Cardiac fibroblast (primary cell): ENCODE measurements at places on chromosomes 2 and 18.

GRCh38 chr2:226256237-226256636 lies 543.4 kb downstream of the IRS1 start:
- peak; percentile 12 for DNase-seq

DNA sequence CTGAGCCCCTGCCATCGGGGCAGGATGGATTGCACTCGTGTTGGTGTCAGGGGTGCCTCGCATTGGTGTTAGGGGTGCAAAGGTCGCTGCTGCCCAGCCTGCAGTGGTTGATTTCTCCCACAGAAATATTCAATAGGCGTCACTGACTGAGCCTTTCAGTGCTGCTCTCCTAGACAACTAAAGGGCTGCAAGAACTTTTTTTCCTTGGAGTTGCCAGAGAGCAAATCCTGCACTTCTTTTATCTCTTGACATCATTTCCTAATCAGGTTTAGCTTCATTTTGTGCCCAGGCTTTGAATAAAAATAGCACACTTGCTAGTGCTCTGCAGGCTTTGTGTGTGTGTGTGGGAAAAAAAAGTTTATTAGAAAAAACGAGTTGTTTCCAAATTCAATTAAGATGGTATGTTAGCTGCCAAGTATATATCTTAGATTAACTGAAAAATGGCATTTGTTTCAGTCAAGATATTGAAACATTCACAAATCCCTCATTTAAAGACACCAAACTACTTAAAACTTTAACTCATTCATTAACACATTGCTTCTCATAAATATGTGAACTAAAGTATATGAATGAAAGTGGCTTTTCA lies 125.6 kb downstream of the SOCS6 start:
- DNase-seq, result peak; percentile 49

DNA sequence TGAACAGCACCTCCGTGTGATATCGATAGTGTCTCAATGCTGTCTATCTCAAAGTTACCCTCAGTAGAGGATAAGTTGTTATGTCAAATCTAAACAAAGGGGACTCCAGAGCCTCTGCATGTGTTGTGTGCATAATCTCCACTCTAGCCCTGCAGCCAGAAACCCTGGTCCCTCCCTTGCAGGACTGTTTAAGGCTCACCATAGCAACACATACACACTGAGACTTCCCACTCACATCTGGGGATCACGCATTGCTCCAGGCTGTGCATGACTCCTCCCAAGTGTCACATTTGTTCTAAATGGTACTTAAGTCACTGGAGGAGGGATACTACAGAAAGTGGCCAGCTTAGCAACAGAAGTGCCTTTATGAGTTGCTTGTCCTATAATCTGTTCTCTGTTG lies 258.6 kb upstream of the CRIM1 start:
- DNase-seq, result no peak

DNA sequence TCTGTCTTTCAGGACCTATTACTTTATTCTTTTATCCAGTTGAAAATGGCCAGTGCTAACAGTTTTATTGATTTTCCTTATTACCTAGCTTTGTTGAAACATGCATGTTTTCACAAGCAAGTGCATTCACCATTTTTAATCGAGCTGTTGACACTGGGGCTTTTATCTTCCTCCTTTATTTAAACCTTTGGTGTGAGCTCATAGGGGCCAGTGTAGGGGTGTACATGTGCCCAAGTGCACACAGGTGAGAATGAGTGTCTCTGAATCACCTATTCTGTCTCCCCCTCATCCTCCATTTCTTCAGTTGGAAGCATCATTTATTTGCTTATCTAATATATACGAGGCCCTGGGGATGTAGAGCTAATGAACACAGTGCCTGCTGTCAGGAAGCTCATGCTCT lies 199.1 kb downstream of the PRKCE start:
- no peak for DNase-seq

DNA sequence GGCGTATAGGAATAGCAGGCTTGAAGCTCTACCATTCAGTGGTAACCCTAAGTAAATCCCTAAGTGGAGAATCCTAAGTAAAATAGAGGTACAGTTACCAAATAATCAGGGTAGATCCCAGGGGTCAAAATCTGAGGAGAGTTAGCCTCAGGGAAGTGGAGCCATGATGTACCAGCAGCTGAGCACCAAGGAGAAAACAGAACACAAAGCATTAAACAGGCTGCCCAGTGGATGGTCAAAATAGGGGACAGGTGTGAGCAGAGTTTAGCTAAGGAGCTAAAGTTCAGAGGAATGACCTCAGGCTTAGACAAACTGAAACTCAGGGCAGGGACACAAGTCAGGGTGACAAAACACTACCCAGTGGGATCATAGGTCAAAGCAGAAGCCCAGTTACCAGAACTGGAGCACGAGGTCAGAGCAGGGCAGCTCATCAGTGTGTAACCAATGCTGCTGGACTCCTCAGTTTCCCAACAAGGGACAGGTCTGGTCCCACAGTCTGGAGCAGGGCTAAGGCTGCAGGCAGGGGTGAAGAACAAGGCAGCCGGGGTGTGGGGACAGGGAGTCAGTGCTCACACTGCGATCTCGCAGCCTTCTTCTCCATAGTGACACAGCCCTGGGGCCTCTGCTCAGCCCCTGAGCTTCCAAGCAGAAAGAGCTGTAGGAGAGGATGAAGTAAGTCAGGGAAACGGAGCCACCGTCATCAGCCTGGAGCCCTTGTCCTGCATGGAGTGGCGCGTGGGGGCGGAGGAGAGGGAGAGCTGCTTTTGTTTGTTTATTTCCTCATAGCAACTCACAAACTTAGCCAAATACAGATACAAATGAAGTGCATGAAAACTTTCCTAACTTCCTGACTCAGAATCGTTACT lies 264.0 kb downstream of the MREG start:
- DNase-seq, result peak; percentile 90

GRCh38 chr2:98552499-98553179 lies 55.7 kb downstream of the COA5 start:
- DNase-seq, result peak; percentile 53

GRCh38 chr18:2302628-2303516 lies 268.4 kb downstream of the METTL4 start:
- peak; percentile 34 for DNase-seq

GRCh38 chr2:184154438-184154837 lies 443.9 kb upstream of the ZNF804A start:
- no peak for DNase-seq

DNA sequence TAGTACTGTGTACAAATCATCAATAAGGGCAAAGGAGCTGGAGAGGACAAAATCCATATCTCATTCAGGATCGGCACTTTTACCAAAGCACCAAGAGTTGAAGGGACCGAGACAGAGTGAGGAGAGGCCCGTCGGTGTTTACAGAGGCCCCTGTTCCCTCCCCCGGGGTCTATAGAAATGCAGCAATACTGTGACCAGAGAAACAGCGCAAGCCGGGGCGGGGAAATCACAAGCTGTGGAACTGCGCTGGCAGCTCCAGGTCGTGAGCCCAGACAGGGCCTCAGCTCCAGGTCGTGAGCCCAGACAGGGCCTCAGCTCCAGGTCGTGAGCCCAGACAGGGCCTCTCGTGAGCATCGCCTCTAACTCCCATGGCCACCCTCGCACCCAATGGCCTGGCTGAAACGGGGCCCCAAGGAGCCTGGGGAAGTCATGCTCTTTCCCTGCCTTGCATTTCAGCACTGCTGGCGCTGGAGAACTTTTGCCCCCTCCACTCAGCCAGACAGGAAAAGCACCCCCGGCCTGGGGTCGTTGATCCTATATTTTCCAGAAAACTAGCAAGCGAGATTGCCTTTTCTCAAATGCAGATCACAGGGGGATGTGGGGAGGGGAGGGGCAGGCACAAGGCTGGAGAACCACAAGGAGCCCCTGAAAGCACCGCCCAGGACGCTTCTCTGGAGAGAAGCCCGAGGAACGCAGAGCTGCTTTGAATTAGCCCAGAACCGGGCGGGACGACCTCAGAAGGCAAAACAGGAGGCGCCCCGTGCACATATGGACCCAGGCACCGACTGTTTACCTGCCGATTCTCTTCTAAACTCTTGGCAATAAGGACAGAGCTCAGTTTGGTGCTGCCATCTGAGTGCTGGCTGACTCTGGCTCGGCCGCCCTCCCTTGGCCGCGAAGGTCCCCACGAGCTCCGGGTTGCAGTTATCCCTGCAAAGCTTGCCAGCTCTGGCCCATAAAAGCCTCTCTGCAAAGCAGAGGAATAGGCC lies 223.7 kb downstream of the ACKR3 start:
- DNase-seq, result no peak

- DNase-seq, result no peak
Measured at GRCh38 chr2:10382354-10383061, 65.6 kb downstream of the ODC1 start.

DNA sequence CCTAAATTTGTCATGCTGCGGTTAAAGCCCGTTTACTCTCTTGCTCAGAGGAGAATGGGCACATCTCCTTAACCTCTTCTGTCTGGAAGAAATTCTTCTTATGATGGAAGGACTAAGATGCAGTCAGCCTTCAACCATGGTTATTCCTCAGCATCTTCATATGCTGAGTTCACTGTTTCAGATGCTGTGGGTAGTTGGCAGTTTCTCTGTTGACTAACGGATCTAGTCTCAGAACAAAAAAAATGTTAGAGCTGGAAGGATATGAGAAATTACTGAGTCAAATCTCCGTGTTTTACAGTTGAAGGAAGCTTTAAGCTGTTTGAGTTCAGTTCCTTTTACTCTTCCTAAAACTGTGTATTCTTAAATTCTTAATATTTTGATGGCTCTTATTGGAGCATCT lies 43.6 kb upstream of the PGAP1 start:
- no peak for DNase-seq

GRCh38 chr2:70723286-70723885 lies 44.6 kb downstream of the ADD2 start:
- no peak for DNase-seq

GRCh38 chr18:63705401-63705800 lies 2.6 kb downstream of the SERPINB11 start:
- DNase-seq, result no peak

- DNase-seq, result no peak
Measured at GRCh38 chr2:44314362-44314761, 39.1 kb downstream of the SLC3A1 start.

DNA sequence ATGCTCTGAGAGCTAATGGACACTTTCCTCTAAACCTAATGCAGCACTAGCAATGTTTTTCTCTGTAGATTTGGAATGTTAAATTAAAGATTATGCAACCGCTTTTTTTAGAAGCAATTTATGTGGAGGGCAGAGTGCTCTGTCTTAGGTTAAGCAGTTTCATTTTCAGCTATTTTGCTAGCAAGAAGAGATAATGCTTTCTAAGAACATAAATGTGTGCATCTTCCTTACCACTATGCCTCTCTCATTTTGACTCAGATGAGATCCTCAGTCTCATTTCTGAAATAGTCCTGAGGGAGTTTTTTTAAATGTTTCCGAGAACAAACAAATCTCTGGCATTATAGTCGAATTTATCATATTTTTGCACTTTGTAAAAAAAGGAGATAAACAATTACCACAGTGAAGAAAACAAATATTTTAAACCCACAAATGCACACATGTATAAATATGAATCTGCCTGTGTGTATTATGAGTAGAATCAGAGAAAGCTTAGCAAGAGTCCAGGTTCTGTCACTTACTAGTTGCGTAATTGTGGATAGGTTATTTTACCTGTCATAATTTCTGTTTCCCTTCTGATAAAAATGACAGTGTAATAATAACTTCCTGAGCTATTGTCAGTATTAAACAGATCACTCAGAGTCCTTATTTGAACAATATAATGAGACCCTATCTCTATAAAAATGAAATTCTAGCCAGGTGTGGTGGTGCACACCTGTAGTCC lies 207.7 kb upstream of the CRIM1 start:
- no peak for DNase-seq

DNA sequence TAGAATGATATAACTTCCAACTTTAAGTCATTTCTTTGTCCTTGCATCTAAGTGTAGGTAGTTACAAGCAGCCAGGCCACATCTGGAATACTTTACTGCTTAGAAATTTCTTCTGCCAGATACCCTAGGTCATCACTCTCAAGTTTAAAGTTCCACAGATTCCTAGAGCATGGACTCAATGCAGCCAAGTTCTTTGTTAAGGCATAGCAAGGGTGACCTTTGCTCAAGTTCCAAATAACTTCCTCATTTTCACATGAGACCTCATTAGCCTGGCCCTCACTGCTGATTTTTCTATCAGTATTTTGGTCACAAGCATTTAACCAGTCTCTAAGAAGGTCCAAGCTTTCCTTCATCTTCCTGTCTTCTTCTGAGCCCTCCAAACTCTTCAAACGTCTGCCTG lies 7.8 kb upstream of the UGT1A9 start:
- DNase-seq, result no peak

GRCh38 chr2:23417310-23417709 lies 32.3 kb downstream of the KLHL29 start:
- DNase-seq, result no peak

DNA sequence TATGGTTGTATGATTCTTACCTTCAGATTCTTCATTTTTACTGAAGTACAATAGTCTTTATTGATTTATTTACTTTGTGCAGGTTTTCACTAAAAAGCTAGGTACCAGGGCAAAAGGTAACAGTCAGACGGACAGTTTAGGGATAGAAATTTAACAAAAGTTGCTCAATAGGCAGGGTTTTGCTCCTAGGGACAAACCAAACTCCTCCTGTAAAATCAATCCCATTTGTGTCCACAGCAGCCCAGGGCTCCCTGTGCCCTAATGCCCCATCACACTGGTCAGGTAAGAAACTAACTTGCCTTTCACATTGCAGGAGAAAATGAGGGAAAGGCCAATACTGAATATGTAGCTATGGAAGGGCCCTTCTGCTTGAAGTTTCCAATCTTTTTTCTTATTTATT lies 410.9 kb downstream of the EPHA4 start:
- no peak for DNase-seq

DNA sequence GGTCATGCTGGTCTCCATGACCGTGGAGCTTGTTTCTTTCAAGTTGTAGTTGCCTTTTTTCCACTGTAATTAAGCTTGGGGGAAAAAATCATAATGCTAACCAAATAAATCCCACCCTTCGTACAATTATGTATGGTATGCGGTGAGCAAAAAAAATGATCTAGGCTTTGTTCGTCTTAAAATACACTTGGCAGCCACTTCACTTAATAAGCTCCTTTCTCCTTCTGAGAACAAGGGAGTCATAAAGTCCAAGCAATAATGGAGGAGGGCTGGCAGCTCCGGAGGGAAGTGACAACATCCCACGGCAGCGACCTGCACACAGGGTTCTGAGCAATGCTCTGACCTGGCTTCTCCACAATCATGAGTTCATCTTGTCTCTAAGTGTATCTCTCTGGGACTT lies 91.2 kb upstream of the KLHL29 start:
- peak; percentile 24 for DNase-seq
